SK-N-MC (cell line): ENCODE measurements at places on chromosomes 5 and 9.

GRCh38 chr5:78753093-78753531 is 104.5 kb upstream of the LHFPL2 start:
- DNase-seq: no peak

DNA sequence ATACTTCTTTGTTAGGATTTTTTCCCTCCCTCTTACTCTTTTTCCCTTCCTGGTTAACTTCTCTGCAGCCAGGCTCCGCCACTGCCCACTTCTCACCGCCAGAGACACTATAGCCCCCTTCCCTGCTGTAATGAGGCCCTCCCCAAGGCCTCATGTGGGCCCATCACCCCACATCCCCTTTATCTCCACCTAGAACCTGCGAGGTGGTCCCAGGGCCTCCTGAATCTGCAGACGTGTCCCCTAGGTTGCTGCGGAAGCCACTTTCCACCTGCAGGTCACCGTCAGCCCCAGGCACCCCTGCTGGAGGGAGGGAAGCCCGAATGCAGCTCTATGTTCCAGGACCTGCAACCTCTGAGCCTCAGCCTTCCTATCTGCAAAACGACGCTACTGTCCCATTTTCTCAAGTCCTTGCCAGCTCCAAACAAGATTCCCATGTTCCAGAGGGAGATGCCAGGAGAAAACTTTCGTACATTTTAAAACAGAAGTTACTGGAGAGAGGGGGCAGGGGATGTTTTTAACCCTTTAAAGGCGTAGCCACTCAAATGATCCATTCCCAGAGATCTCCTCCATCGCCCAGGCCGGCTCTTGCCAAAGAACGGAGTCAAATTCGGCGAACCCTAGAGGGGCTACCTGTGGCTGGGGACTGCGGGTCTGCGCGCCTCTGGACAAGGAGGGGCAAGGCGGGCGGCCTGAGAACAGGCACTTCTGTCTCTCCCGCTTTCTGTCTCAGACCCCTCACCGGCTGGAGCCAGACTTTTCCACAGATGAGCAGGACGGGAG is 929 bp downstream of the SH3PXD2B start:
- no peak for DNase-seq

GRCh38 chr5:6449465-6450158 is 953 bp downstream of the UBE2QL1 start:
- no peak for DNase-seq

DNA sequence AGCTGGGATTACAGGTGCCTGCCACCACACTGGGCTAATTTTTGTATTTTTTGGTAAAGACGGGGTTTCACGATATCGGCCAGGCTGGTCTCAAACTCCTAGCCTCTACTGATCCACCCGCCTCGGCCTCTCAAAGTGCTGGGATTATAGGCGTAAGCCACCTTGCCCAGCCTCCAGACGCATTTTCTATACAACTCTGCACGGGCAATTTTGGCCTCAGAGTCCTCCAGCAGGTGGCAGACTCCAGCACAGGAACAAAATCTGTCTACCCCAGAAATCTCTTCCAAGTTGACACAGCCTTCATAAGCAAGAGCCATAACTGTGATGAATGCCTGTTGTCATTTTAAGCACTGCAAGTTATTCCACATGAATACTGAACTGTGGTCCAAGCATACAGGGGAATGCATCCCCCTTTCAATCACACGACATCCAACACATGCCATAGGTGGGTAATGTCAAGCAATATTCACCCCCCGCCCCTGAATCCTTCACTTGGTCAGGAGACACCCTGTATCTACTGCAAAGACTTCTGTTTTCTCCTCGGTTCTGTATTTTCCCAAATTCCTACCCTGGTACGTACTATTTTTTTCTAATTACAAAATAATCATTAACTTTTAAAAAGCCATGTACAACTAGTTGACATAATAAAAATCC is 50.8 kb downstream of the ALDH7A1 start:
- no peak for DNase-seq

- no peak for DNase-seq
These were observed 284.5 kb upstream of the VLDLR start for GRCh38 chr9:2337131-2337530.

- DNase-seq: no peak
These were observed 42.2 kb upstream of the IL17B start for GRCh38 chr5:149421372-149421685.

- DNase-seq: no peak
These were observed 41.3 kb downstream of the LRSAM1 start for GRCh38 chr9:127492616-127493015.

DNA sequence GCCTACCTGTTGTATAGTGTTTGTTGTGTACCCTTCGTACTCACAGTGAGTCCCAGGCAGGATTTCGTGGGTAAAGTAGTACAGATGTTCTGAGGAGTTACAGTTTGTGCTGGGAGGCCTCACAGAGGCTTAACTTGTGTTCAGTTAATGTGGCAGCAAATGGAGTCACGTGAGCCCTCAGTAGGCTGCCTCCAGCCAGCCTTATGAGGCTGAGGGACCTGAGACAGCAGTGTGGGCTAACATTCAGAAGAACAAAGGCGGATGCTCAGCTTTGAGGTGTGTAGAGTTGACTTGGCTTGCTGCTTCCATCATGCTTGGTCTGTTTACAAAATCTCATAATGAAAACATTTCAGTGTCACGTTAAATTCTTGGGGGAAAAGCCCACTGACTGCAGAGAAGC is 118.1 kb downstream of the TRIO start:
- no peak for DNase-seq

GRCh38 chr5:64108674-64109073 is 57.0 kb upstream of the RNF180 start:
- DNase-seq: no peak

DNA sequence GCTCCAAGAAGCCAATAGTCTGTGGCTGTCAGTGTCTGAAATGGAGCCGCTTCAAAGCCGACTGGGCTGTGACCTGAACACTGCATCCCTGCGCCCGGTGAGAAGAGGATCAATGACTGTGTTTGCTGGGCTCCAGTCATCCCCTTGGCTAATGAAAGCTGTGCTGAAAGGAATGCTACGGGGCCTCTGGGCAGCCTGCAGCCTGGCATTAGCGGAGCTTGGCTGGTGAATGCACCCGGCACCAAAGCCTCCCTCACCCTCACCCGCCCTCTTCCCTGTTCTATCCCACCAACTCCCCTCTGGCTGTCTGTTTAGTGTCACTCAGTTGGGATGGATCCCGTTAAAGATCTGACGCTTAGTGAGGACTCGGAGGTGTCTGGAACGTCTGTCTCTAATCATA is 355.3 kb downstream of the BNC2 start:
- DNase-seq: no peak

- no peak for DNase-seq
These were observed 9.4 kb upstream of the RPS14 start for GRCh38 chr5:150458802-150459557.

- no peak for DNase-seq
These were observed 68.5 kb upstream of the CEP78 start for GRCh38 chr9:78167356-78167755.

DNA sequence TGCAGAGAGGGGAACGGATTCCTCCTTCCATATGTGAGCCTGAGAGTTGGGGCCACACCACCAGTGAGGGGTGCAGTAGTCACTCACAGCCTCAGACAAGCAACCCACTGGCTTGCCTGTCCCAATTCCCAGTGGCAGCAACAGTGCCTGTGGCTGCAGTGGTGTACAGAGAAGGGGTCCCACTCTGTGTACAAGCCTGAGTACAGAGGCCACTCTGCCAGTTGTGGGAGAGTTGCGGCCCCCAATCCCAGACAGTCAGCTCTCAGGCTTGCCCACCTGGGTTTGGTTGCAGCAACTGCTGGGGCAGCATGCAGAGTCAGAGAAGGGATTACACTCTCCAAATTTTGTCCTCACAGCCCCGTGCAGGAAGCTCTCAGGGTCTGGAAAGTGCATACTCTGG is 133.2 kb upstream of the RFX3 start:
- DNase-seq: no peak

- DNase-seq: no peak
These were observed 1.9 kb upstream of the RACK1 start for GRCh38 chr5:181245427-181246275.

GRCh38 chr9:109974918-109975276 is 194.9 kb downstream of the PALM2AKAP2 start:
- no peak for DNase-seq

GRCh38 chr9:97717866-97718265 is 20.7 kb upstream of the XPA start:
- DNase-seq: no peak

- DNase-seq: no peak
These were observed 480 bp upstream of the TXNDC8 start for GRCh38 chr9:110338143-110338542.

DNA sequence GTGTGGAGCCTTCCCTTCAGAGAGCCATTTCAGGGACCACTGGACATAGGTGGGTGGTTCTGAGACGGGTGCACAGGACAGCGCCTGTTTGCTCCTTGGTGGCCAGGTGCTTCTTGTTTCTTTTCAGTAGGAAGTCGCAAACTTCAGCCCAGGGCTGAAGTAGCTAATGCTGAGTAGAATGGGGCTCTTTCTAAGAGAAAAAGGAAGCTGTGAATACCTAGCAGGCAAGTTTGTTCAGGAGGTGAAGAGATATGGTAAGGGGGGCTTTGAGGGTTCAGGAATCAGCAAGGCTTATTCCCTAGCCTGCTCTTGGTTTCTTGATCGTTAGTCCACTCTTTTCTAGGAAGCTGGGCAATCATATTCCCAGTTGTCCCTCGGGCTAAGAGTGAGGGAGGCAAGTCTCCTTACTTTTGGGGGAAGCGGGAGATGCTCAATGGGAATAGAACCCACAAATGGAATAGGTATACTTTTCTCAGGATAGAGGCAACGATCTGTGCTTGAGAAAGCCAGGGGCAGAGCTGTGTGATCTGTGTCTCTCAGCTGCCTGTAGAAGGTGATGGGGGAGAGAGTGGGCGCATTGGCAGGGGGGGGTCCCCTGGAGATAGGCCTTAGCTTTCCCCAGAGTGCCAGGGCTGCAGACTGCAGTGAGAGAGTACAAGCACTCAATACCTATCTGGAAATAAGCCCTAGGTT is 1.9 kb upstream of the PURA start:
- DNase-seq: no peak

DNA sequence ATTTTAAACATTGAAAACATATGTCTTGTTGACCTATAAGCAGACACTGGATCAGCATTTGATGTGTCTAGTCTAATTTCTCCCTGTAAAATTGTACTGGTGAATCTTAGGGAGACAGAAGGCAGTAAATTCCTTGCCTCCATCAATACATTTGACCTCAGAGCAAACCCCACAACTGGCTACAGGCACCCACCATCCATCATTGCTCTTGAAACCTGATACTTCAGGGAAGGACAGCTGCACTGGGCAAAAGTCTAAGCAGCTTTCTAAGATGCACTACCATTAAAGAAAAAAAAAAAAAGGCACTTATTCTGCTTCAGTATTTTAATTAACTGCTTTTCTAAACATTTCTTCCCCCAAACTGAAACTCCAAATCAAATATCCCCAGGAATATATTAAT is 1051.3 kb upstream of the DMAC1 start:
- DNase-seq: no peak

- no peak for DNase-seq
These were observed 5.1 kb downstream of the EEIG1 start for GRCh38 chr9:127975376-127976315.

- no peak for DNase-seq
These were observed 21.5 kb downstream of the PDGFRB start for GRCh38 chr5:150134198-150134588.

GRCh38 chr5:165310031-165310430 is 1804.6 kb downstream of the MAT2B start:
- no peak for DNase-seq

DNA sequence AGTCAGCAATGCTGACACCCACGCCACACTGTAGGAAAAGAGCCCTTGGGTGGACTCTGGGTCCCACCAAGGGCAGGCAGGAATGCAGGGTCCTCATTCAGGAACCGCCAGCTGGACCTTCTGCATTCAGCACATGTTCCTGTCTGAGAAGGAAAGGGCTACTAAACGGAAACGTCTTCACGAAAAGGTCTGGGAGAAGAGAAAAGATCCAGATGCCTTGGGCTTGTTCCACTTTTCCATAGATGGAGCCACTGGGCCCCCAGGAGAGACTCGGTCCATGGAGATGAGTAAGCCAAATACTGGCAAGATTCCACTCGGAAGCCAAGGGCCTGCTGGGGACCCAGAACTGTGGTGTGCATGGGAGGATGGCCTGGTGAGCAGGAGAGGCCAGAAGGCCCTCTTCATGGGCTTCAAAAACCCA is 38.4 kb downstream of the LHFPL2 start:
- no peak for DNase-seq

DNA sequence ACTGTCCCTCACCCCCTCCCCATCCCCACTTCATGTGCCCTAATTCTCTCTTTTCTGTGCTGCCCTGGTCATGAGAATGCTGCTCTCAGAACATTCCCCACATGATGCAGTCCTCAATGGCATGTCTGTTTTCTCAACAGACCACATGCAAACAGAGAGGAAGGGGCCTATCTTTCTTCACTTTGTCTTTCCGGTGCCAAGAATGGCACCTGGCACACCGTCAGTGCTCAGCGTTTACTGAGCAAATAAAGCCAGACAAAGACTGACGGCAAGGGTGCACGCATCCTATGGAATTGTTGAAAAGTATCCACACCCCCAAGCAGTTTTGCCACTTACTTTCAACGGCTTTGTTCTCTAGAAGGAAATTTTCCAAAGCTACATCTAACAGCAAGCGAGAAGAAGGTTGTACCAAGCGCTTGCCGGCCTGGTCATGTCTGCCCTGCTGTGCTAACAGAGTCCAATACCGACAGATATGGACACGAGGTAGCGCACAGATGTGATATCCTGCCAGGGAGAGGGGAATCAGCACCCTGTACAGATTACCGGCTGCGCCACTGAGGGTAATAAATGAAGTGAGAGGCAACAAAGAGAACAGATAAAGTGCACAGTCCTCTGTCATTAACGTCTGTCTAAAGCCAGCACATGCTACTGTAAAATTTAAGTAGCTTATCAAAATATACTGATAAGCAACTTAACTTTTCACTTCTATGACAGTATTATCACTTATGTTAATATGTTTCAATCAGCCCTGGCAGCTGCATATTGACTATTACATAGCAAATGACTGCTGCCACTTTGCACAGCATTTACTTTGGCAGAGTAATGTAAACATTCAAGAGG is 251.7 kb downstream of the DENND1A start:
- no peak for DNase-seq

GRCh38 chr5:108654051-108654450 is 93.6 kb upstream of the FER start:
- no peak for DNase-seq

DNA sequence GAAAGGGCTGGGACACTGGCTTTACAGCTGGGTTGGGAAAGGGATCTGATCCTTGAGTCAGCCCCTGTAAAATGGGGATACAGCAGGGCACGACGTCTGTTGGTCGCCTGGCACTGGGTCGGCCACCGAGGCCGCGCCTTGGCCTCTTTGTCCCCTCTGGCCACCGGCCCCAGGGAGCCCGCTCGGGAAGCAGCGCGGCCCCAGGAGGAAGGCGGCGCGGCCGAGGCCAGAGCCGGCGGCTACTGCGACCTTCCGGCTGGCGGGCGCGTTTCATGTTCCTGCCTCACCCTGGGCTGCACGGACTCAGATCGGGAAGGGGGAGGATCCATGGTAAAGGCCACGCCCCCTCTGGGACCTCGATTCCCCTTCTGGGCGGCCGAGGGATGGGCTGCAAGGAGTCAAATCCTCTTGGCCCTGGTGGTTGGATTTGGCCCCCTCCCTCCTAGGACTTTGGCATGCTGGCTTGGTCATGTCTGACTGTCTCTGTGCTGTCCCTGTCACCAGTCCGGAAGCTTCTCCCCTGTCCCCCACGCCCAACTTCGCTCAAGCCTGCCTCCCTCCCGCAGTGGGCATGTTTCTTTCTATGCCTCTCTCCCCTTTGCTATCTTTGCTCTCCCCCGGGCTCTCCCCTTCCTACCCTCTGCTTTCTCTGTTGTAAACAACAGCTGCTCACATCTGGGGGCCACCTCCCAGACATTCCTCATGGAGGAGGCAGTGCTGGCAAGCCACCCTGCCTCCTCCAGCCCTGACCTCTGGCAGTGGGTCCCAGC is 25.8 kb downstream of the FPGS start:
- no peak for DNase-seq
